ENCODE measurements at places on chromosomes 2 and 18.

- no peak for DNase-seq
Observed at GRCh38 chr2:100376836-100377235, 40.6 kb downstream of the CHST10 start.

DNA sequence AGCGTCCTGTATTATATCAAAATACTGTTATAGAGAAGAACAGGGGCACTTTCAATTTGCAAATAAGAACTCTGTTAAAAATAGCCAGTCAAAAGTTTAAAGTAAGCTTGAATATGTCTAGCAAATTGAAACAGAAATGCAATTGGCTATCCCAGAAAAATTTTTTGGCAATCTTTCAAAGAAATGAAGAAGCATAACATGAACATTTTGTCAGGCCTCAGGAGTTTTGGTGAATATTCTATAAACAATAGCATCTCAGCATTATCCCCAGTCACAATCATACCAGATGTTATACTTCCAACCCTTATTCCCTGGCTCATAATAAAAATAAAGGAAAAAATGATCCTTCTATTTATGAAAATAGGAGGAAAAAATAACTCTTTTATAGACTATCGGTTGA is 252.4 kb downstream of the GRB14 start:
- no peak for DNase-seq

GRCh38 chr2:181959508-181959907 is 26.1 kb upstream of the PPP1R1C start:
- no peak for DNase-seq

GRCh38 chr2:206614811-206615210 is 27.5 kb upstream of the FAM237A start:
- no peak for DNase-seq

DNA sequence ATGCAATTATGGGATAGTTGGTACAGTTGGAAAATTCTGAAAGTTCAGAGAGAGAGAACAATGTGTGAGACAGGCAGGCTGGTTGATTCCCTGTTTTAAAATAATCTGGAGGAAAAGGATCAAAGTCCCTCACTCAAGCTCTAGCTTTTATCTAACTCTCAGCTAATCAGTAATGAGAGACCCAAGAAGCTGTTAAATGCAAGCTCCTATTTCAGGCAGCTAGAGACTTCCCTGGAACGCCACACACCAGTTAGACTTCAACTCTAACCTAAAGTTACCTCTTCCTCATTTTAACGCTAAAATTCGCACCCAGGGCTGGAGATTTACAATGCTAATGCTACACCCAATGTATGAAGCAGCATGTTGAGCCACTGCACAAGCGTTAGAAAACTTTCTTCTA is 243.1 kb downstream of the EN1 start:
- no peak for DNase-seq

- no peak for DNase-seq
Observed at GRCh38 chr18:46320297-46320696, 216.1 kb downstream of the HAUS1 start.

DNA sequence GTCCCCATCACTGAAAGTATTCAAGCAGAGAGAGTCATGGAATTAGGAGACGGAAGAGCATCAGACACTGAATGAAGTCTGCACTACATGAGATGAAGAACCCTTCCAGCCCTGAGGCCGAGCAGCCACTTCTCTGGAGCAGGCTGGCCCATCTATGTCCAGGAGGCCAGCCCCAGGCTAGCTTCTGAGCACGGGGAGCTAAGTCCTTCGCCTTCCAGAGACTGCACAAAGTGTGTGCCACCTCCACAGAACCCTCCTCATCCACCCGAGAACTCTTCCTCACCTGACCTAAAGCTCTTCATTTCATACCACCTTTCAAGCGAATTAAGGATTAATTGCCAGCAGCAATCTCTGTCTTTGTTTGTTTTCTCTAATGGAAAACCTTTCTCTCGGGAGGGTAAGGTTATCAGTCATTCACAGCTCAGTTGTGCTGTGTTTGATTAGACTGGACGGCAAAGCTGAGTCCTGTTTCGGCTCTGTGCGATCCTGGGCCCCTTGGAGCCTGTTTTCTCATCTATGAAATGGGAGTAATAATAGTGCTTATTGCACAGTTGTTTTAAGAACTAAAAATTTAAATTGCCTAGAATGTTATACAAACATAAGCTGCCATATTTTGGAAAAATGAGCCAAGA is 38.0 kb downstream of the SCTR start:
- no peak for DNase-seq

DNA sequence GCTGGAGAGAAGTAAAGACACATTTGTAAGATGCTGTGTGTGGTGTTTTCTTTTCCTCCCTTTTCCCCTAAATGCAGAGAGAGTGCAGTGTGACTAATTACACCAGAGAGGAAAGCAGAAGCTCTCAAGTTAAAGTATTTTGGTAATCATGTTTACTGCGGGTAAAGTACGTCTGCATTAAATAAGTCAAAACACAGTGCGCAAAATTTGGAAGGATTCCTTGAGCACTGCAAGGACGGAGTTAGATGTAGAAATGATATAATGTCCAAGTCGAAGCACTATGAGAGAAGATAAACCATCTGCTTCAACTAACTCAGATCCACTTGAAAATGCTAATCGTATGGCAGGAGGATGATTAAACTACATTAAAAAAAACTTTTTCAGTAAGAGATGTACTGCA is 766.5 kb downstream of the RNF144A start:
- no peak for DNase-seq

DNA sequence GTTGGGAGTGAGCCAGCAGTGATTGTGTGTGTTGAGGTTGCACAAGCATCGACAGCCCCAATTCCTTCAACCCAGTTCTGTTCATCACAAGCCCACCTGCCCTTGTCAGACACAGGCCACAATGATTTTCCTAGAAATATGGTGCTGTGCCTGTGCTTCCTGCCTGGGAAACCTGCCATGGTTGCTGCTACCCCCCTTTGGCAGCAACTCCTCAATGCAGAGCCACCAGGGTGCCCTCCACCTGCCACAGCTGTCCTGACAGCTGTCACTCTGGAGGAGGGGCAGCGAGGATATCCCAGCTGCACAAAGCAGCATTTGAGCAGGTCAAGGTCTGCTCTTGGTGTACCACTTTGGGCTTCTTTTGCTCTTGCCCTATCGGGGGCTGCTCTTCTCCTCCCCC is 27.1 kb downstream of the SMIM21 start:
- DNase-seq, result no peak

DNA sequence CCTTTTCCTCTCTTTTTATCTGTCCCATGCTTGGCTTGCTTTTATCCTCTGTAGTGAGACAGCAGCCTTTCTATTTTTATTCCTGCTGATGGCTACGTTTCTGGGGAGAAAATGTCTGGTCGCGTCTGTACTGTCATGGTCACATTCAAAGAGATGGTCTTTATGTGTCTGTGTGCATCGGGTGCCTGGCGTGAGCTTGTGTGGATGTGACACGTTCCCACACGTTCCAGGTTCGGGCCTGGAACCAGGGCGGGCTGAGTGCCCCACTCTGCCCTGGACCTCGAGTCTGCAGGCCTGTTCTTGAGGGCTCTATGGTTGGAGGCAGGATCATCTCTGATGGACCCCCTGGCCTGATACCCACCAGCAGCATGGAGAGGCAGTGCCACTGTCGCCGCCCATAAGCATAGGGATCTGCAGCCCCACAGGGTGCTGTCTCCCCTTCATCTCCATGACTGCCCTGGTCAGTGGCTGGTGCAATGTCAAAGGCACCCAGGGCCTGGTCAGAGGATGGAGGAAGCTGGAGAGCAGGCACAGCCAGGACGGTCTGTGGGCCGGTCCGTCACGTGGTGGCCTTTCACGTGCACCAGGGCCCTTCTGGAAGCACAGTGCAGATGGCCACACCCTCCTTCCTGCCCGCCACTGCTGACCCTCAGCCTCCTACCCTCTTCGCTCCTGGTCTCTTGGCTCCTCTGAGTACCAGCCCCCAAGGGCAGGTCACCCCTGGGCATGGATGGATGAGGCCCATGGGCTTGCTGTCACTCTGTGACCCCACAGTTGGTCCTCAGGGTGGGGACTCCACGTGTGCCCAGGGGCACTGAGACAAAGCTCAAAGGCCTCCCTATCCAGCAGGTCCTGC is 149.2 kb upstream of the TWIST2 start:
- DNase-seq, result no peak

- DNase-seq, result no peak
Observed at GRCh38 chr18:22330508-22330907, 87.2 kb downstream of the CTAGE1 start.

DNA sequence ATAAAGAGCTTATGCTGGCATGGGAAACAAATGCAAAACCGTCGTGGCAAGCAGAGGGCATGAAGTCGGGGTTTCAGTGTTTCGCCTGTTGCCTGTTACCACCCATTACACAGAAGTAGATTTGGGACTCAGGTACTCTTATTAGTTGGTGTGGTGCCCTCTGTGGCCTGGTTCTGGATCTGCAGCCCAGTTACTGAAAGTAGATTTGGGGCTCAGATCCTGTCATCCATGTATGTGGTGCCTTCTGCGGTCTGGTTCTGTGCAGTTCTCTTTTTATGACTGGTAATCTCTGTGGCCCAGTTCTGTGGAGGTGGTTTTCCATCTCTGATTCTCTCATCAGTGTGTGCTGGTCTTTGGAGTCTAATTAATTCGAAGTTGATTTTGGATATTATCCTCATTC is 45.2 kb downstream of the ADNP2 start:
- peak; percentile 42 for DNase-seq

Measured in stimulated activated naive CD8-positive, alpha-beta T cell treated with anti-CD3 and anti-CD28 coated beads, Interleukin-15, Interleukin-2, amounts not matched to agents 100 U/mL and 50 U/mL, for 24 hours (primary cell).